D341Med (cell line): ENCODE measurements at places on chromosomes 3 and 15.

- no peak for DNase-seq
Observed at GRCh38 chr3:40185029-40185695, 124.3 kb upstream of the EIF1B start.

DNA sequence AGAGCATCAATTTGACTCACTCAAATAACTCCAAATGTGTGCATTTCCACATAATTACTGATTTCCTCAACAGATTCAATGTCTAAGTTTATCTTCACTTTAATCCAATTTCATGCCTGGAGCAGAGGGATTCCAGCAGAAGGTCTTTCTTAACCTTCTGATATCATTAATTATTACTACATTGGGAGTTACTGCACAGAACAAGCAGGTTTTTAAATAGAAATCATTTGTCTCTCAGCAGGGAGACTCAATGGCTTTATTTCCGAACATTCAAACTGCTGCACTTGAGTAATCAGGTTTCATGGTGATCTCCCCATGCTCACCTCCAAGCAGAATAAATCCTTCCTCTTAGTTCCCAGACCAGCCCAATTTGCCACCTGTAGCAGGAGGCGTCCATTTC, 264.8 kb upstream of the IGF1R start:
- DNase-seq, result no peak

- peak; percentile 20 for DNase-seq
Observed at GRCh38 chr15:22872936-22873701, 34.7 kb downstream of the NIPA2 start.

DNA sequence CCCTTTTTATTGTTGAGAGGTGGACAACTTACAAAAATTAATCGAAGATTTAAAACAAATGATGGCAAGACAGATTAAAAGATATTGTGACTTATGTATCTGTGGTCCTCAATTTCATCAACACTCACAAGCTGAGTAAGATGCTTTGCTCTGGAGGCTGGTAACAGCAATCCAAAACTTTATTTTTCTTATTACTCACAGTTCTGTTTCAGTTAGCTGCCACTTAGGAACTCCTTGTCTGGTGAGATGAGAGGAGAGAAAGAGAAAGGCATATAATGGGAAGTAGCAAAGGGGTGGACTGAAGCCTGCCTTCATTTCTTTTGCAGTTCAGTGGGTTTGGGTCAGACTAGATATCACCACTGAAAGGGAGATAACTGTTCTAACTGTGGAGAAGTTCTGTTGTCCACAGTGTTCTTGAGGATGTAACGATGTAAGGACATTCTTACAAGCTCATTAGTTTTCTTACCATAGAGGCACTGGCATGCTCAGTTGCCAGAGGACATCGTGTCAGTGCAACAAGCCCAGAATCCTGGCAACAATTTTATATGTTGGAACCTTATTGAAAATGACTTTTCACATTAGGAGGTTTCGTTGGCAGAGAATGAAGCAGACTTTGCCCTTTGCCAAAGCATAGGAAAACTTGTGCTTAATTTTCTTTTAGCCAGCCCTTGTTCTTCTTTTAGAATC, 93.6 kb downstream of the PLCL2 start:
- DNase-seq, result no peak

GRCh38 chr3:120443626-120444123, 7.1 kb downstream of the FSTL1 start:
- DNase-seq, result no peak

DNA sequence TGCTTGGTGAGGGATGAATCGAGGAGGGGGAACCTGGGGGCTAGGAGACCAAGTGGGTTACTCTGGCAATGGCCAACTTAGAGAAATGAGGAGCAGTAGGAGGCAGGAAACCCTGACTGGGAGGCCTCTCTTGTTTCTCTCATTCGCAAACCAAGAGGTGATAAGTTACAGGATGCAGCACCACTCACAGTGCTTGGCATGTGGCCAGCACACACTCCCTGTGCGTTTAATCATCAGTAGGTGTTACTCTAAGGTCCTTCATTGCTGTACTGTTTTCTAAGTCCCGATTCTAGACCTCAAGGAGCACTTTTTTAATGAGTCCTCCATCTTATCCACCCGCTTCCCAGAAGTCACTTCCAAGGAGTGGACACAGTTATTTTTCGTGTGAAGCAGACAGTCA, 314.1 kb upstream of the TRIM42 start:
- no peak for DNase-seq

DNA sequence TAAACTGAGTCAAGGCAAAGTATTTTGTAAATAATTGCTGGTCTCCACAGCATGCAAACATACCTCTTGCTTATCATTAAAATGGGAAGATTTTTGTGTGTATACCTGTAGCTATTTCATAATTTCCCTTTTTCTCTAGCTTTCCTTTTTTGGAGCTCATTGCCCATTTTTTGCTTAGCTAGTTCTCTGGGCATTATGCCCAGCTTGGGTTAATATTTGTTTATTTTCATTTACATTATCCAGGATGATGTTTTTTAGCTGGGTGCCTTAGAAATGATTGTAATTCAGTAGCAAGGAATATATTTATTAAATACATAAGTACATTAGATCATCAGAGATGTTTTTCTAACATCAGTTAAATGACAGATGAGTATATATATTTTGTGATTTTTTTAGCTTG, 1271.7 kb upstream of the GBE1 start:
- no peak for DNase-seq

- DNase-seq, result no peak
Observed at GRCh38 chr3:126664591-126665214, 9.8 kb upstream of the TXNRD3 start.

GRCh38 chr3:67472674-67473201, 181.7 kb downstream of the SUCLG2 start:
- no peak for DNase-seq

GRCh38 chr3:62815981-62816380, 59.2 kb downstream of the CADPS start:
- DNase-seq, result no peak

- DNase-seq, result no peak
Observed at GRCh38 chr3:3355442-3355841, 176.0 kb upstream of the CRBN start.

- DNase-seq, result no peak
Observed at GRCh38 chr15:35466476-35466875, 79.5 kb downstream of the DPH6 start.

GRCh38 chr15:100786901-100787566, 92.6 kb upstream of the ALDH1A3 start:
- DNase-seq, result peak; percentile 8

DNA sequence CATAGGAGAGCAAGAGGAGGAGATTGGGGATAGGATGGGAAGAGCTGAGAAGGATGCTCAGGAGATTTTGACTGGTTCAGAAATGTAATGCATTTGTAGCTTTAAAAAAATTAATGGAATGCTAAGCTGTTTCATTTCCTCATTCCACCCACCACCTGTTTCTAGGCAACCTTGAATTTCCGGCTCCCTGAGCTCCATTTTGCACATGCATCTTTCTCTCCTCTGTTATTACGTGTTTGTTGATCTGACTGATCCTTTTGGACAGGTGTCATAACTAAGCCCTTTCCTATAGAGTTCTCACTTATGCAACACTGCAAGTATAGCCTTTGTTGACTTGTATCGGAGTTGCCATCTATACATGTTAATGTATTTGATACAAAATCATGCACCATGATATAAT, 4.3 kb downstream of the TMPRSS7 start:
- no peak for DNase-seq

GRCh38 chr15:44101944-44102343, 93.1 kb downstream of the FRMD5 start:
- no peak for DNase-seq

DNA sequence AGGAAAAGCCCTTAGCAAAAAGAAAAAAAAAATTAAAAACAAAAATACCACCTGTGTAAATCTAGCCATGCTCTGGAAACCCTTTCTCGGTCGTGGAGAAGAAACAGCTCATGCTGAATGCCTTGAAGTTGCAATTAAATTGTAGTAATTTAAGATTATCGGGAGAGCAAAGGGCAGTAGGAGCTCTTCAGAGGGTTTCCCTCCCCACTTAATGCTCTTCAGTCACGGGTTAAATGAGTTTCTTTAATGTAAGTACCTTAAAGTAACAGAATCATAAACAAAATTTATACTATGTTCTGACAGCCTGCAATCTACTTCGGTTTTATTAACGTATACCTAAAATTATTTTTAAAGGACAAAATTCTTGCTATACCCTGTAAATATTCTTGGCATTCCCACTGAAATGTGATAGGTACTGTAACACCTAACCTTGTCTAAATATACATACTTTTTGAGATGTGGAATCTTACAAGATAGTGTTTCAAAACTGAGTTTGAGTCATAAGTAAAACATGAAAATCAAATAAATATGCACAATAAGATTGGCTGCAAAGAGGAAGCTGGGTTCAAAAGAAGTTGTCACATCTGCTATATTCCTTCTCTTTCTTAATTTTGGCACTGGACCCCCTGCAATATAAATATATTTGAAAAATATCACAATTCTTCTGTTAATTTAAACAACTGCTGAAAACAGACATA, 5.3 kb downstream of the FOXP1 start:
- DNase-seq, result no peak

DNA sequence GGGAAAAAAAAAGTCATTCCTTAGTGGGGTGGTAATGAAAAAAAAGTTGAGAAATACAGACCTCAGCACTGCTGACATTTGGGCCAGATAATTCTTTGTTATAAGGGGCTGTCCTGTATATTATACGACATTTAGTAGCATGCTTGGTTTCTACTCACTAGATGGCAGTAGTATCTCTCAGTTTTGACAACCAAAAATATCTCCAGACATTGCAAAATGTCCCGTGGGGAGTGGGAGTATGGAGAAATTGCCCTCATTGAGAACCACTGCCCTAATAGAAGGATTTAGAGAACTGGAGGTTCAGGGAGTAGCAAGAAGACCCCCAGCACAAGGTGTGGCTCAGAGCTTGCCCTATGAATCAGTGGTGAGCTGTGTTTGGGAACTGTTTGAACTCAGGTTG, 28.6 kb upstream of the TEX264 start:
- no peak for DNase-seq

DNA sequence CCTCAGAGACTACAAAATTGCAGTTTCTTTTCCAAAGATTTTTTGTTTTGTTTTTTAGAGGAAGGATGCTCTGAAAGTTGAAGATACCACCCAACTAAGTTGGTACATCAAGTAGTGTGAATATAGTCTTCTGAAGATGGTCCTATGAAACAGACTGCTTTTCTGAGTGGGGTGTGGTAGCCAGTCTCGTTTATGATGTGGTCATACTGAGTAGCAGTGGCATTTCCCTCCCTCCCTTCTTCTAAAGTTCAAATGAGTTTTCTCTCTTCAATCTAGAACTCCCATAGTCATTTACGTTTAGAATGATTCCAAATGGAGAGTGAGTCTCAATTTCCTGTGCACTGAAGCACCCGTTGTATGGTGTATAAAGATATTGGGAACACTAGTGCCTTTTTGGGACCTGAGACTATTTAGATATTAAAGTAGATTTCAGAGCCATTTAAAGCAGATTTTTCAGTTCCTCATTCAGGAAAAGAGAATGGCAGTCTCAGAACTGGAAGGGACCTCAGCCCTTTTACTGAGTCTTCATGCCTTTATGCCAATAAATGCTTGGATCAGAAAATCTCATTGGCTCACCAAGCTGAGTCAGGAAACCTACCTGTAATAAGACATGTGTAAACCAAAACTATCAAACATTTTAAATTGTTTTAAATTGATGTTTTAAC, 200.4 kb downstream of the CDIN1 start:
- DNase-seq, result no peak

DNA sequence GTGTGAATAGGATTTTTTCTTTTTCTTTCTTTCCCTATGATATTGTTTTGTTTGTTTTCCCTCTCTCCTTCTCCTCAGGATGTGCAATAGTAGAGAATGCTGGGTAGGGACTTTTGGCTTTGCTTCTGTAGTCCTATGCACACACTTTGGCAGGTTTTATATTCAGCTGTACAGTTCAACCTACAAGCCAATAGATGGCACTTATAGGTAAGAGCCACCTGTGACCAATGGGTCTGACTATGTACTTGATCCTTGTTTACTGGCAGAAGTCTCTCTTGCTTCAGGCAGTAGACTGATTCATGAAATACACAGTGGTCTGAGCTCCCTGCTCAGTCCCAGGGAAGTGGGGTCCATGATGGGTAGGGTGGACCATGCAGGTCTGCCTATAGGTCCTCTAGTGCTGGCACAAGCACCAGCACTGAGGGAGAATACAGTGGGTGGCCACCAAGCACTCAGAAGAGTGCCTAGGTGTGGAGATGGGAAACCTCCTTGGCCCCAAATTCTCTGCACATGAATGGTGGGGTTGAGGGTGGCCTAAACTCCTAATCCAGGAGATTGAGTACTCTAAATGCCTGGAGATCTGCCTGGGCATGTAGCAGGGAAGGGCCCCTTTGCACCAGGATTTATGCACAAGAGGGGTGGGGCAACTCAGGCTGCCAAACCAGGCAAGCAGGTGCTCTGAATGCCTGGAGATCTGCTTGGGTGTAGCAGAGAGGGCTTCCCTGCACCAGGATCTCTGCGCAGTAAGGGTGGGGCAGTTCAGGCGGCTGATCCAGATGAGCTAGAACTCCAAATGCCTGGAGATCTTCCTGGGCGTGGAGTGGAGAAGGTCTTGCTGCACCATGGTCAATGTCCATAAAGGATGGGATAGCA, 176.1 kb downstream of the DOCK3 start:
- no peak for DNase-seq

- DNase-seq, result peak; percentile 20
Observed at GRCh38 chr15:88649286-88649733, 10.5 kb downstream of the ISG20 start.

GRCh38 chr3:65837604-65838003, 201.1 kb downstream of the MAGI1 start:
- no peak for DNase-seq

- no peak for DNase-seq
Observed at GRCh38 chr3:108008106-108008505, 82.7 kb downstream of the CD47 start.

GRCh38 chr3:5122741-5123706, 932 bp downstream of the ARL8B start:
- DNase-seq, result peak; percentile 71

DNA sequence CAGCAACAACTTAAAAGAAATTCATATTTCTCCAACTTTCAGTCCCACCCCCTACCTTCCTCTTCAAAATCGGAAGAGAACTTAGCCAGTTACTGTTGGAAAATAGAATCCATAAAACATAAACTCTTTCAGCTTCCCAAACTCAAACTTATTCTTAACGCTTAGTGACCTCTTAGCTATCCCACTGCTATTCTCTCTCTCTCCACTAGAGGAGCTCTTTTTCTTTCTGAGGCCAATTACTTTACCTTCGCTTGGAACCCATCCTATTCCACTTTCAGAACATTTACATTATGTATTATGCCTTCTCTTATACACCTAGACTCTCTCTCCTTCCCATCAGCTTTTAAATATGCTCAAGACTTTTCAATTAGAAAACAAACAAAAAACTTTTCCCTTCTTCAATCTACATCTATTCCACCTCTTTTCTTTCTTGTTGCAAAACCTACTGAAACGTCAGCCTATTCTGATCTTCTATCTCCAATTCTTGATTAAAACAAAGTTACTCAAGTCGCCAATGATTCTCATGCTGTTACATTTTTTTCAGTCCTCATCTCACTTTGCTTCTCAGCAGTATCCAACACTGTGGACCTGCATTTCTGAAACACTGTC, 13.4 kb upstream of the GHSR start:
- peak; percentile 43 for DNase-seq
